Neural progenitor cell (in vitro differentiated cells): ENCODE measurements at places on chromosomes 16 and 17. TPM values are rescaled to one million over a fixed set of nuclear protein-coding genes. Genes with fewer than 3 reads are reported as not detected.

TRPV2 gene
- total RNA-seq = 0.49 and 0.53 TPM in 2 replicates

CBLN1 gene
- 0.11 and 0.31 TPM in 2 replicates for total RNA-seq

CDH11 gene
- 98.5 and 167 TPM in 2 replicates for total RNA-seq

RAD51D gene
- 9.0 and 13.2 TPM in 2 replicates for total RNA-seq
